Activated T-cell treated with anti-CD3 and anti-CD28 coated beads, Interleukin-2, amount 50 U/mL, for 24 hours (primary cell): ENCODE measurements at places on chromosomes 1 and 21.

DNA sequence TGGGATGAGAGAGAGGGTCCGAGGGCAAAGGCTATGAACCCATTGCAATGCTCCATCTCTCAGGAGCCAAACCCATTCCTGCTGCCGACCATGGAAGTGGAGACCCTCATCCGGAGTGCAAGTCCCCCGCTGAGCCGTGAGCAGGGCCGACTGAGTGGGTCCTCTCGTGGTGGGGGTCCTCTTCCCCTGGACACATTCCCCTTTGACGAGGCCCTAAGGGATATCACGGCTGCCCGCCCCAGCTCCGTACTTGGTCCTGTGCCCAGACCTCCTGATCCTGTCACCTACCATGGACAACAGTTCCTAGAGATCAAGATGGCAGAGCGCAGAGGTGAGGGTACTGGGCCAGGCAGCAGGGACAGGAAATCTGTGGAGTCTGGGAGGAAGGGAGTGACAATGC is 11.0 kb downstream of the HYI start:
- peak; percentile 16 for DNase-seq

GRCh38 chr1:23524716-23525401 is 6.2 kb downstream of the E2F2 start:
- DNase-seq, result no peak

DNA sequence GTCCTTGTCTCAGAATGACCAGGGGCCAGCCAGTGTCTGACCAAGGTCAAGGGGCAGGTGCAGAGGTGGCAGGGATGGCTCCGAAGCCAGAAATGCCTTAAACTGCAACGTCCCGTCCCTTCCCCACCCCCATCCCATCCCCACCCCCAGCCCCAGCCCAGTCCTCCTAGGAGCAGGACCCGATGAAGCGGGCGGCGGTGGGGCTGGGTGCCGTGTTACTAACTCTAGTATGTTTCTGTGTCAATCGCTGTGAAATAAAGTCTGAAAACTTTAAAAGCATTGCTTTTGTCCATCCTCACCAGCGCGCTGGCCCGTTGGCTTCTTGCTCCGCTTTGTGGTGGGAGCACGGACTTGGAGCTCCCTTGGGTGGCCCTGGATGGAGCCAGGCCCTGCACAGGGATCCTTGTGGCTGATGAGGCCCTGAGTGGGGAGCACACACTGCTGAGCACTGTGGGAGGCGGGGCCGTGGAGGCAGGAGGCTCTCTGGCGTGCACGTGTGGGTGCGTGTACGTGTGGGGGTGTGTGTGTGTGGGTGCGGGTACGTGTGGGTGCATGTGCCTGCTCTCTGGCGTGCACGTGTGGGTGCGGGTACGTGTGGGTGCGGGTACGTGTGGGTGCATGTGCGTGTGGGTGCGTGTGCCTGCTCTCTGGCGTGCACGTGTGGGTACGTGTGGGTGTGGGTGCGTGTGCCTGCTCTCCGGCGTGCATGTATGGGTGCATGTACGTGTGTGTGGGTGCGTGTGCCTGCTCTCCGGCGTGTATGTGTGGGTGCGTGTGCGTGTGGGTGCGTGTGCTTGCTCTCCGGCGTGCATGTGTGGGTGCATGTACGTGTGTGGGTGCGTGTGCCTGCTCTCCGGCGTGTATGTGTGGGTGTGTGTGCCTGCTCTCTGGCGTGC is 18.0 kb downstream of the RNF223 start:
- DNase-seq, result no peak

DNA sequence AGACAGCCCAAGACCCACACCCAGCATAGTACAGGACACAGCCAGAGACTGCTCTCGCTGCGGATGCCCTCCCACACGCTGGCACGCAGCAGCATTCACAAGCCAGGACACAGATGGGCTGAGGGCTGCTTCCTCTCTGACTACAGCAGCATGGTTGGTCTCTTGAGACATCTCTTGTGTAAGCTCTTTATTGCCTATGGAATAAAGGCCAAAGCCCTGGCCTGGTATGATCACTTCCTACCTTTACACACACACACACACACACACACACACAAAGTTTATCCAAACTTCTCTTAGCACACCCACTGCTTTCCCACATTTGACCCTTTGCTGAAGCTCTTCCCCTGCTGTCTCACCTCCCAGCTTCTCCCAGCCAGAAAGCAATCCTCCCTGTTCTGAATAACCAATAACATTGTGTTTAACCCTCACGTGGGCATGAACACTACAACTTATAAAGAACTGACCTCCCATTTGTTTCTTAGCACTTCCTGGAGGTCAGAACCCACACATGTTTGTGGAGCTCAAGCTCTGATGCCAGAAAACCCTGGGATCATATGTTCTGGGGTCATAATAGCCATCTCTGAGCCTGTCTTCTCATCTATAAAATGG is 1.2 kb upstream of the LUZP1 start:
- DNase-seq, result no peak

- no peak for DNase-seq
Observed at GRCh38 chr1:224276771-224277487, 53.0 kb downstream of the NVL start.

DNA sequence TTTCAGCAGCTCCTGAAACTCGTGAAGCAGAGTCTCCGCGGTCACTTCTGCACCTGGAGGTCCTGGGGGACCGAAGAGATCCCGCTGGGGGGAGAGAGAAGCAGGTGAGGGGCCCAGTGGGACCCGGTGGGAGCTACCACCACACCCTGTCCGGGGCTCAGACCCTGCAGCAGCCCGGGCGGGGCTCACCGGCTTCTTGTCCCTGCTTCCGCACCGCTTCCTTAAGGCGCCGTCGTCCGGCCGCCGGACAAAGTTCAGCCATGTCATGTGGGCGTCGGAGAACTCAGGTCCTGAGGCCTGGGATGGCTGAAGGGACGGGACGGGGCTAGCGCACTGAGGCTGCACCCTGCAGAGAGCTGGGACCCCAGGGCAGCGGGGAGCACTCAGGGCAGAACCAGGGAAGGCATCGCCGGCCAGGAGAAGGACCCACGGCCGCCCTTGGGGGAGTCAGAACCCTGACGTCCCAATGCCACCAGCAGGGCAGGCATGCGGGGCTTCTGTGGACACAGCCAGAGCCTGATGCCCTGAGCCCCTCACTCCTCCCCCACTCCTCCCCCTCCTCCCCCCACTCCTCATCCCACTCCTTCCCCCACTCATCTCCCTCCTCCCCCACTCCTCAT is 2.2 kb downstream of the C1QTNF12 start:
- DNase-seq, result no peak

DNA sequence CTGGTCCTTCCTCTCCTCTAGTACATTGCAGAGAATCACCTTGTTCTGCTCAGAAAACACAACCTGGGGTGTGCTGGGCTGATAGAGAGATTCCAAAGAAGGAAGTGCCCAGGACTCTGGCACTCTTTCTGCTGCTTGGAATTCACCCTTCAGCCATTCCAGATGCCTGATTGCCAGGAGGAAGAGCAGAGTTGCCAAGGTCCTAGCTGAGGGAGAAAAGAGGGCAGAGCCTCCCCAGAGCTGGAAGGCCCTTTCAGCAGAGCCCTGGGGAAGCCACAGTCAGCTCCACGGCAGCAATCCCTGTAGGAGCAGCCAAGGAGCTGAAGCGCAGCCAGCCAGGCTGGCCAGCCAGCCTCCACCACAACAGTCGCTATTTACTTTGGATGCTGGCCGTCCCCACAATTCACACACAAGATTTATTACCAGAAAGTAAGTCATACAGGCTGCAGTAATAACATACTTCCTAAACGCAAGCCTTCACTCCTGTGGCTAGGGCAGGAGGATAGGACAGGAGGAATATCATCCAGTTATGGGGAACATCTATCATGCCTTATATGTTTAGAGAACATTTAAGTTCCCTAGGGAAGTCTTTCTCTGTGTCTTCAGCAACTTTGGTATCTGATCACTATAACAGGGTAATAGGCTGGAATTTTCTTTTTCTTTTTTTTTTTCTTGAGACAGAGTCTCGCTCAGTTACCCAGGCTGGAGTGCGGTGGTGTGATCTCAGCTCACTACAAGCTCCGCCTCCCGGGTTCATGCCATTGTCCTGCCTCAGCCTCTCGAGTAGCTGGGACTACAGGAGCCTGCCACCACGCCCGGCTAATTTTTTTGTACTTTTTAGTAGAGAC is 36.6 kb upstream of the SLC44A3 start:
- no peak for DNase-seq

DNA sequence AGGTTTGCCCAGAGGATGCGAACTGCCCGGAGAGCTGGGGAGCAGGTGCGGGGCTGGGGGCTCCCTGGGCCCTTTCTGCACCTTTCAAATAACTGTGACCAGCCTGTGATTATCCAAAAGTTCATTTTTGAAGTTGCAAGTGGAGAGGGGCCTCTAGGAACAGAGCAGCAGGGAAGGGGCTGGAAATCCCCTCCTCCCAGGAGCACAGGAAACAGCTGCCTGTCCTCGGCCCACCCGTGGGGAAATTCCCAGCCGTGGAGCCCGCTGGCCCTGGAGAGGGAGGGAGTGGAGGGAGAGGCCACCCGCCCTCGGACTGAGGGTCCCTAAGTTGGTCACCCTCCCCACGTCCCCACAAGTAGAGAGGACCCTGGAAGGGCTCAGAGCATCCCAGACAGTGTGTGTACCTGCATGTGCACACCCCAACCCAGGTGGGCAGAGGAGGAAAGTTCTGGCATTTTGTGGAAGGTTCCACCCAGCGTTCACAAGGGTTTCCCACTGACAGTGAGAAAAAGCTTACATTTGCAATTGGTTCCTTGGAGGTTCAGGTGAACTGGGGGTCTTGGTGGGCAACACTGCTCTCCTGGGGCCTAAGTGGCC is 1.2 kb upstream of the TNFRSF4 start:
- peak; percentile 55 for DNase-seq

DNA sequence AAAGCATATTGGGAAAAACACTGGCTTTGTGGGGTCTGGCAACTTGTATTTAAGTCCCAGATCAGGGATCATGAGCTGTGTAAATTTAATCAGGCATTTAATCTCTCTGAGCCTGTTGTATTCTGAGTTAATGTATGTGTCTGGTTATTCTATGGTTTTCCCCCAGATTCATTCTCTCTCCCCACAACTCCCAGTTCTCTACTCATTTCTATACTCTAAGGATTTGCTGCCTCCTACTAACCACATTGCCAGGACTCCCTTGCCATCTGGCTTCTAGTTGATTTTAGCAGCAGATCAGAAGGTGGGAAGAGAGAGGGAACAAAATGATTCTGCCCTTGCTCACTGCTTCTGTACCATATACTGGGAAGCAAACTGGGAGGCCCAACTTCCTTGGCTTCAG is 31.4 kb upstream of the S1PR1 start:
- no peak for DNase-seq
